Endodermal cell (in vitro differentiated cells): ENCODE measurements at places on chromosomes 5 and 9. TPM values are rescaled to one million over a fixed set of nuclear protein-coding genes. Genes with fewer than 3 reads are reported as not detected.

GRCh38 chr9:15423231-15423985 is 732 bp downstream of the SNAPC3 start:
- peaks cover 38% of the 10 kb centered on the region for H3K36me3 ChIP-seq
- H3K4me3 ChIP-seq: peak overlapping the region; percentile 100
- H3K27ac ChIP-seq: no peak overlapping the region
- no peaks in the 10 kb centered on the region for H3K4me1 ChIP-seq
- no peaks in the 10 kb centered on the region for H3K27me3 ChIP-seq

DNA sequence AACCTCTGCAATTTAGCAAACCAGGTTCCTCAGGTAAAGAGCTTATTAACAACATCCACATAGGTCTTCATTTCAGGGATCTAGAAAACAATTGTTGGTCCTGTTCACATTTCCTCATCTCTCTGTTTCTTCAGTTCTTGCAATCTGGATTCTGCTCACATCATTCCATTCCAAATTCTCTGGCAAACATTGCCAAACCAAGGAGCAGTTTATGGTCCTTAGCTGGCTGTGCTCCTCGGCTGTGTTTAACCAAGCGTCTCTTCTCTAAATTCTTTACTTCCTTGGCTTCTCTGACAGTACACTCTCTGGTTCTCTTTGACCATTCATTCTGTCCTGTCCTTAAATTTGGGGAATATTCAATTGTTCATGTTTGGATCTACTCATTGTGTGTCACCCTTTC is 65.8 kb upstream of the RANBP3L start:
- peaks cover 43% of the 10 kb centered on the region for H3K27me3 ChIP-seq
- H3K27ac ChIP-seq: no peak overlapping the region
- H3K36me3 ChIP-seq: no peaks in the 10 kb centered on the region
- no peak for DNase-seq
- no peaks in the 10 kb centered on the region for H3K4me1 ChIP-seq

DNA sequence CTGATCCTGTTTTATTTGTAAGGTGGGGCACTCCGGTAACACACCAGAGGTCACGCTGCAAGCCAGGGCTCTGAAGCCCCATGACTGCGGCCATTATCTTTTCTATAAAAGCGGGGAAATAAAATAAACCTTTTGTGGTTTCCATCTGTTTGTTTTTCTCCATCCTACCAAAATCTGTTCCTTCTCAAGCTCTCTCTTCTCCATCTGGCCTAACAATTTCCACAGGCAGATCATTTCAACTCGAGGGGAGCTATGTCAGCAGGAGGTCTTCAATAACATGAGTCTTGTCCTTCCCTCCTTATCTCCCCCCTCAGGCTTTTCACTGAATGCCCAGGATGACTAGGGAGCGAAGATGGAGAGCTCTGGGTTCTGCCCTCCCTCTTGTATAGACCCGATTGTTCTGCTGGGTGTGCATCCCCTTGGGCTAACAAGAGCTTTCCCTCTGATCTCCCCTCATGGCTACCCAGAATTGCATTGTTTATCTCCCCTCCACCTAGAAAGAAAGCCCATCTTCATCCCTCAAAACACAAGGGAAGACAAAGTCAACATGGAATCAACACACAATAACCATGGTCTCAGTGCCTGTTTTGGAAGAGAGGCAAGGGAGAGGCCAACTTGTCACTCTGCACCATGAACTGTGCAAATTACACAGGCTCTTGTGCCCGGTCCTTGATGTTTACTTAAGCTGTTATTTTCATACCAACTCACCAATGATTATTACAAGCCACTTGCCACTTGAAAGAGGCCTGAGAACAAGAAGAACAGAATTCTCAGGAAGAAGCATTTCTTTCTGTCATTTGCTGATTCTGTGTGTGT is 187.8 kb downstream of the FANCC start:
- H3K36me3 ChIP-seq: peaks cover 2% of the 10 kb centered on the region
- H3K4me3 ChIP-seq: no peak overlapping the region
- no peaks in the 10 kb centered on the region for H3K27me3 ChIP-seq

DNA sequence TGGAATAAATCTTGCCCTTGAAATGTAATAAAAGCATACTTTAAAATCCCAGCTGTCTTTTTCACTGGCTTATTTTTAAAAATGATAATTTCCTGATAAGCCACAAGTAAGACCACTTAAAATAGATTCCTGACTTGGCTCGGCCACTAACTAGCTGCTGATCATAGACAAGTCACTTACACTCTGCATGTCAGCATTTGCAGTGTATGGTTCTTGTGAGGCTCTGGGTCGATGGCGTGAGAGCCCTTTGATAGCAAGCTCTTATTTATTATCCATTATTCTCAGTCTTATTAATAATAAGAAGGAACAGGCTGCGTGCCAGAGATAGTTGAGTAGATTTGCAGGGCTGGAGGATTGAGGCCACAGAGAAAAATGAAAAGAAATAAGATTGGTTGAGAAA is 110.7 kb upstream of the IL12B start:
- no peak overlapping the region for H3K27ac ChIP-seq
- no peak overlapping the region for H3K4me3 ChIP-seq

DNA sequence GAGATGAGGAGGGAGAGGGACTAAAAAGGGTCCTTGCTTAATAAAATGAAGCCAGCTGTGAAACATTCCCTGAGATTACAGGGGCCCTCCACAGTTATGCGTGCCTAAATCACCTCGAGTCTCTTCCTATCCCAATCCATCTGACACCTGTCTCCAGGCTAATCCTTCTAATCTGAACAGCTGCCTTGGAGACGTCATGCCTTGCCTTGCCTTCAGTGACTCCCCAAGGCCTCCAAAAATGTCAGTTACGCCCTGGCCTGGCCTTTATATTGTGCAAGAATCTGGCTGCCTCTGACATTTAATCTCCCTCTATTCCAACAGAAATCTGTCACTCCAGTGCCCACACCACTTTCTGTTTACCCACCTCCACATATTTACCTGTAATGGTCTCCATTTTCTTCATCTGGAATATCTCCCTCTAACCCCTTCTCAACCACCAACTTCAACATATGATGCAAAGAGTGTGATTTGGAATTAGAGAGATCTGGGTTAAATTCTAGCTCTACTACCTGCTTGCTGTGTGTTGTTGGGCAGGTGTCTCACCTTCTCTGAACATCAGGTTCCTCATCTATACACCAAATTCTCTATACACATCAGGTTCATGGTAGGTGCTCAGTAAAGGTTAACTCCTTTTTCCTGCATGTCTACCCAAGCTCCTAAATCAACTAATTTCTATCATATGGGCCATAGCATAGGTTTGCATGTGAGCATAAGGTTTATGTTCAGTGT is 57.9 kb downstream of the PTCD2 start:
- no peaks in the 10 kb centered on the region for H3K36me3 ChIP-seq
- peaks cover 10% of the 10 kb centered on the region for H3K4me1 ChIP-seq
- H3K27ac ChIP-seq: no peak overlapping the region
- DNase-seq: no peak

GRCh38 chr9:121717141-121717991 is 65.9 kb downstream of the DAB2IP start:
- DNase-seq: no peak
- no peaks in the 10 kb centered on the region for H3K4me1 ChIP-seq
- peak overlapping the region; percentile 36 for H3K27ac ChIP-seq
- H3K4me3 ChIP-seq: no peak overlapping the region
- no peaks in the 10 kb centered on the region for H3K27me3 ChIP-seq

DNA sequence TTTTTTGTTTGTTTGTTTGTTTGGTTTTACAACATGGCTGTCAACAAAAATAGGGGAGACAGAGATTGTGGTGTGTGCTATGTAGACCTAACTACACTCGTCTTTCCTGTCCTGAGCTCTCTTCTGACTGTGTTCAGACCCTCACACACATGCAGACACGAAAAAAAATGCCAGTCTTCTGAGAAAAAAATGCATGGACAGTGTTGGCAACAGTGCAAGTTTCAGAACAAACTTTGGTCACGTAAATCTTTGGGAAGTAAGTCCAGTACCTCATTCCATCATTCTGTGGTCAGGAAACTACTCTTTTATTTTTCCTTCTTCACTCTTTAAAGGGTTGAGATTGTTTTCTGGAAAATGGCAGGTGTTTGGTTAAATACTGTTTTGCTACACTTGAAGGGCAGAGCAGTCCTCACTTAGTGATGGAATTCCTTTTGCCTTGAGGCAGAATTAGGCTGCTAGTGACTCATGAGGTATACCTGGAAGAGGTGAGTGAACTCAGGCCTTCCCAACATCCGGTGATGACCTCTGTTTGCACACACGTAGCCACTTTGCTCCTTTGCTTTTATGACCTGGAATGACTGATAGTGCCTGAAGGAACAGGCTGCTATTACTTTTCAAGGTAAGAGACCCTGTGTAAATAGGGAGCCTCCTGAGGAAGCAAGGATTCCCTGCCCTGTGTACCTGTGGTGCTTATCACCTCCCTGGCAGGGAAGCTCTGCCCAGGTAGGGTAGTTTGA is 81.6 kb upstream of the TNFAIP8 start:
- no peaks in the 10 kb centered on the region for H3K27me3 ChIP-seq
- peaks cover 4% of the 10 kb centered on the region for H3K36me3 ChIP-seq
- H3K4me1 ChIP-seq: peaks cover 34% of the 10 kb centered on the region
- peak overlapping the region; percentile 26 for H3K4me3 ChIP-seq
- no peak for DNase-seq
- no peak overlapping the region for H3K27ac ChIP-seq

DNA sequence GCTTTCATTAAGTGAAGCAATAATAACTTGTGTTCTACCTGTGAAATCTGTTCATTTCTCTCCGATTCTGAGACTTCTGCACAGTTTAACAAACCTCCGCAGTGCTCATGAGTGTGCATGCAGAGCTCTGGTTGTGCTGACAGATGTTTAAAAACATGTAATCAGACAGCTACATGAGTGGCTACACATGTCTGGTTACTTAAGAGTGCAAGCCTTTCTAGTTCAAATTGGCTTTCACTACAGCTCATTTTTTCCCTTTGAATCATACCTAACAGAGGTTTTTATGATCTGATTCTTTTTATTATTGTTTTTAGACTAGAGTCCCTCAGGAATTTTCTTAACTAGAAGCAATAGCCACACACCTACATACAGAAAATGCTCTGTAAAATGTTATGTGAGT is 310.2 kb downstream of the ARRDC3 start:
- H3K27ac ChIP-seq: no peak overlapping the region
- no peaks in the 10 kb centered on the region for H3K4me1 ChIP-seq
- H3K4me3 ChIP-seq: no peak overlapping the region
- no peak for DNase-seq
- no peaks in the 10 kb centered on the region for H3K27me3 ChIP-seq

GRCh38 chr9:36407122-36407723 is 7.2 kb upstream of the RNF38 start:
- peaks cover 7% of the 10 kb centered on the region for H3K36me3 ChIP-seq
- DNase-seq: peak; percentile 81
- H3K4me1 ChIP-seq: peaks cover 5% of the 10 kb centered on the region

DNA sequence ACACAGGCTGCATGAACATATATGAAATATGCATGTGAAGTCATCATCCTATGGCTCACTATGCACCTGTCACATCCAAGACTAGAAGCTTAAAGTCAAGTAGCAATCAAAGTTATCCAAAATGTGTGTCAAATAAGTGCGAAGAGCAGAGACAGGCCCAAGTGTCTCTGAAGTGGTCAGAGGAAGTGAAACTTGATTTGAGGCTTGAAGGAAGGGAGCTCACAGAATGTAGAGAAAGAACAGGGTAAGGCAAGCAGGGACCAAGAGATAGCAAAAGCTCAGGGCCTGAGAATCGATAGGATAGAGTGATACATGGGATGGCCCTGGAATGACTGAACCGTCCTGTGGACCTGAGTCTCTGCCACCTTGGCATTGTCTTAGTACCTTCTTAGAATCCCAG is 274.3 kb upstream of the TRPC7 start:
- H3K36me3 ChIP-seq: no peaks in the 10 kb centered on the region
- H3K27me3 ChIP-seq: no peaks in the 10 kb centered on the region
- no peak overlapping the region for H3K4me3 ChIP-seq
- no peak overlapping the region for H3K27ac ChIP-seq

DNA sequence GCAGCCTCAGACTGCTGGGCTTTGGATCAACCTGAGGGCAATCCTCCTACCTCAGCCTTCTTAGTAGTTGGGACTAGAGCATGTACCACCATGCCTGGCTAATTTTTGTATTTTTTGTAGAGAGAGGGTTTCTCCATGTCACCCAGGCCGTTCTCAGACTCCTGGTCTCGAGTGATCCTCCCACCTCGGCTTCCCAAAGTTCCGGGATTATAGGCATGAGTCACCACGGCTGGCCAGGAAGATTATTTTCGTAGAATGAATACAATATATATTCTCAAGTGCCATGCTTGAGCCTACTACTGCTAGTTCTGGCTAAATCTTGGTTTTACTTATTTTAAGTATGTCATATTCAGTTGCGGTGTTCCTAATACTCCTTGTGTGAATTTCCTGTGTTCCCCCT is 88.2 kb upstream of the CLINT1 start:
- H3K27me3 ChIP-seq: no peaks in the 10 kb centered on the region
- peak; percentile 59 for DNase-seq
- H3K4me3 ChIP-seq: no peak overlapping the region
- peaks cover 10% of the 10 kb centered on the region for H3K4me1 ChIP-seq
- no peaks in the 10 kb centered on the region for H3K36me3 ChIP-seq
- H3K27ac ChIP-seq: no peak overlapping the region

DNA sequence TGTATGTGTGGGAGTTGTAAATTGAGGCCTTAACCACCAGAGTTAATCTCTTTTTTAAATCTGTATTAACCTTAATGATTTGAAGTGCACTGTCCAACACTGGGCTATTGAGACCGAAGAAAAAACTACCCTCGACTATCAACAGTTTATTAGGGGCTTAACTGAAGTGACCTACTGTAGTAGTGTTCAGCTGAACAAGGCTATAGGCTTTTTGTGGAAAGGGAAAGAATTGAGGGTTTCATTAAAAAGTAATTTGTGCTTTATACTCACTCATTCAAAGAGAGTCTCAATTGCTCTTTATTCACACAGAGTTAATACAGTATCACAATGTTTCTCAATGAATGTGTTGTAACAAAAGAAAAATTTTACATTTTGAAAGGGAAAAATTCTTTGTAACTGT is 267.5 kb downstream of the SLF1 start:
- H3K27me3 ChIP-seq: no peaks in the 10 kb centered on the region
- no peaks in the 10 kb centered on the region for H3K4me1 ChIP-seq
- H3K4me3 ChIP-seq: no peak overlapping the region
- DNase-seq: no peak

GRCh38 chr5:140635291-140636257 is 2.6 kb upstream of the CD14 start:
- no peak overlapping the region for H3K4me3 ChIP-seq
- H3K27me3 ChIP-seq: peaks cover 36% of the 10 kb centered on the region
- H3K4me1 ChIP-seq: peaks cover 4% of the 10 kb centered on the region
- no peak overlapping the region for H3K27ac ChIP-seq
- no peaks in the 10 kb centered on the region for H3K36me3 ChIP-seq

DNA sequence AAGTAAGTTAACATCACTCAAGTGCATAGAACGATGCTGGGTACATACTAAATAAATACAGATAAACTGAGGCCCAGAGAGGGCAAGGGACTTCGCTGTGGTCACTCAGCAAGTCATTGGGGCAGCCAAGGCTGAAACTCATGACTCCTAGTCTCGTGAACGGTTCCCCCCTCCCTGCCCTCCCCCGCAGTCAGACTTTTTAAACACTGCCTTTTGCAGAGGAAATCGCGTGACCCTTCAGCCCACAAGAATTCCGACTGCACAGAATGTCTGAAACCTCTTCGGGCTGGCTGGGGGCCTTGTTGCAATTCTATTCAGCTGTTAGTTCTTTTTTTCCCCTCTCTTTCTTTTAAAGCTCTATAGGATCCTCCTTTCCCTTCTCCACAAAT is 28.1 kb downstream of the NEK6 start:
- H3K36me3 ChIP-seq: peaks cover 3% of the 10 kb centered on the region
- H3K4me1 ChIP-seq: no peaks in the 10 kb centered on the region
- H3K4me3 ChIP-seq: no peak overlapping the region
- no peak for DNase-seq
- H3K27me3 ChIP-seq: no peaks in the 10 kb centered on the region

The RAD17 gene
- 30.5 to 40.0 TPM (median 37.4 TPM) in 3 replicates for total RNA-seq

The BTNL8 gene
- not detected in 3 replicates for total RNA-seq

The FAM163B gene
- total RNA-seq: not detected in 2 replicates

The SLC25A2 gene
- 0.55 TPM in 1 of 3 replicates, not detected in the others for total RNA-seq

The PDE6A gene
- 0.07 to 0.15 TPM (median 0.09 TPM) in 3 replicates for total RNA-seq

The NMUR2 gene
- not detected in 3 replicates for total RNA-seq

The PFN3 gene
- total RNA-seq: not detected in 3 replicates
